ENCODE measurements at places on chromosomes 12 and 14. TPM values are rescaled to one million over a fixed set of nuclear protein-coding genes. Genes with fewer than 3 reads are reported as not detected.

The C12orf56 gene
- total RNA-seq, result 0.74 TPM

The BDKRB2 gene
- total RNA-seq, result 23.3 TPM

The DDX23 gene
- total RNA-seq, result 150 TPM

The PROX2 gene
- not detected for total RNA-seq

The CCDC196 gene
- 1.3 TPM for total RNA-seq

The TAS2R13 gene
- 0.91 TPM for total RNA-seq

The SOX5 gene
- 1.1 TPM for total RNA-seq

The KRT74 gene
- total RNA-seq, result not detected

The ENDOU gene
- not detected for total RNA-seq

The KRT80 gene
- total RNA-seq, result 0.66 TPM

The IL26 gene
- total RNA-seq, result not detected

The DRAM1 gene
- 10.0 TPM for total RNA-seq

The KCNJ8 gene
- total RNA-seq, result 0.37 TPM

The KRT81 gene
- 0.77 TPM for total RNA-seq

The TMTC2 gene
- total RNA-seq, result 20.6 TPM

The MORN3 gene
- total RNA-seq, result not detected

The PRH2 gene
- not detected for total RNA-seq

The SPATS2 gene
- total RNA-seq, result 21.9 TPM

The OSGEP gene
- total RNA-seq, result 42.0 TPM

The HOXC11 gene
- not detected for total RNA-seq

The RGS6 gene
- total RNA-seq, result 0.45 TPM

The MIP gene
- not detected for total RNA-seq

The CLEC14A gene
- 7.7 TPM for total RNA-seq

The COX6A1 gene
- total RNA-seq, result 887 TPM

The PTPN21 gene
- total RNA-seq, result 23.6 TPM

The LGR5 gene
- total RNA-seq, result 5.0 TPM

The ASPG gene
- 7.5 TPM for total RNA-seq

The FGD4 gene
- total RNA-seq, result 47.6 TPM

The TAS2R10 gene
- total RNA-seq, result not detected

The CRIP2 gene
- total RNA-seq, result 11.3 TPM

The KRT73 gene
- total RNA-seq, result not detected

The HOXC10 gene
- total RNA-seq, result not detected

The OAS2 gene
- 3.2 TPM for total RNA-seq

The CLEC4C gene
- not detected for total RNA-seq

The TAS2R43 gene
- not detected for total RNA-seq

The DTX3 gene
- total RNA-seq, result 3.4 TPM

The LMO3 gene
- total RNA-seq, result 0.72 TPM

The SPX gene
- not detected for total RNA-seq

The HOXC13 gene
- total RNA-seq, result not detected

The CLEC4E gene
- 1.5 TPM for total RNA-seq

The SSPN gene
- 13.5 TPM for total RNA-seq

The RNASE4 gene
- total RNA-seq, result 41.5 TPM

The NINJ2 gene
- total RNA-seq, result 4.2 TPM

Measured in colonic mucosa (tissue), 4 donors.